Activated naive CD8-positive, alpha-beta T cell treated with anti-CD3 and anti-CD28 coated beads for 36 hours (primary cell): ENCODE measurements at places on chromosomes 5 and 9. TPM values are rescaled to one million over a fixed set of nuclear protein-coding genes. Genes with fewer than 3 reads are reported as not detected.

DNA sequence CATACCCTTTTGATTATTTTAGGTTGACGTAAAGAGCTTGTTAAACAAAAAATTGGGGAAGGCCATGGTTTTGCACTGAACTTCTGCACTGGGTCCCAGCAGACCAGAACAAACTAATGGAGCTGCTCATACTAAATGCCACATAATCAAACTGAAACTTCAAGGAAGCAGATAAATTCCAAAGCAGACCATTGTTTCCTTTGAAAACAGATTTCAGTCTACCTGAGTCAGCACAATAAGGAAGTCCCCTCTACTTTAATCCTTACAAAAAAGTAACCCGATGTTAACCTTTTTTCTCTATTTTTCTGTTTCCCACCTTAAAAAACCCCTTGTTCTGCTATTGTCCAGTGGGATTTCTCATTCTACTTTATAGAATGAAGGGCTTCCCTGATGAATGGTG is 39.2 kb downstream of the WDR36 start:
- no peak for DNase-seq

DNA sequence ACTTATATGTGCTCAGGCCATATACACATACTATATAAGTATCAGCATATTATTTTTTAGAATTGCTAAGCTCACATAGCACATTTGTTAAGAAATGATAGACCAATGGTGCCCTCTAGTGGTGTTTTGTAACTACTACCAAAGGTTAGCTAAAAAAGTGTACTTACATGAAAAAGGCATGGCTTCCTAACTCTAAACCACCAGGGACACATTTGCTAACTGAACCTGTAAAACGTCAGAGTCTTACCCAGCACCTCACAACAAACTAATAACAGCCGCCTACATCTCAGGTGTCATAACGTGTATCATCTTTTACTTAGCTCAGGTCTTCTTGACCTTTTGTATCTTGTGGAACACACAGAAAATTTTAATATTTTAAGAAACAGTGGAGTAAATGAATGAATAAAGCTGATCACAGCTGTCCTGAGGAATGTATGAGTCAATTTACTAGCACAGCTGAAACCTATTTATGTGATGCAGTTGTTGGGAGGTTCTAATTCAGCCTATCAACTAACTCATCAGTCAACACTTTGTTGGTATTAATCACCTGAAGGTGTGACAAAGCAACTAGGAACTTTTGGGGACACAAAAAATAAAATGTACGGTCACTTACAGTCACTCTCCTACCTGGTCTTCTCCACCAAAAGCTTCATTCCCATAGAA is 72.9 kb downstream of the BAAT start:
- peak; percentile 3 for DNase-seq

- DNase-seq: no peak
These were observed 4.1 kb downstream of the CDK7 start for GRCh38 chr5:69238760-69239251.

DNA sequence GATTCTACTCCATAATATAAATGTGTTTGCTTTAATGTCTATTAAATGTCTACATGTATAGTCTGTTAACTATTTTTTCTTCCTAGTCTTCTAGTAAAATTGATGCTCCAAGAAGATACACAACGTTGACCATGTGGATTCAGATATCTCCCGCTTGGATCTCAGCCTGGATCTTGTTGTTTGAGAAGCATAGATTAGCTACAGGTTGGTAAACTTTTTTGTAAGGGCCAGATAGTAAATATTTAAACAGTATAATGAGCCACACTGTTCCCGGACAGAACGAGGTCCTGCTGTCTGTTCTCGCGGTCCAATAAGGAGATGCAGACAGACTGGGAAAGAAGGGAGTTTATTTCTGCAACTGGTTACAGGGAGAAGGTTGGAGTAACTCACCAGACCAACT is 86.2 kb upstream of the IL12B start:
- no peak for DNase-seq

- no peak for DNase-seq
These were observed at the start of gene FOXI1 for GRCh38 chr5:170105642-170106611. TSS of gene FOXI1 (plus strand) at chr5:170105897. CDS start at chr5:170105958, 61 bp downstream.

DNA sequence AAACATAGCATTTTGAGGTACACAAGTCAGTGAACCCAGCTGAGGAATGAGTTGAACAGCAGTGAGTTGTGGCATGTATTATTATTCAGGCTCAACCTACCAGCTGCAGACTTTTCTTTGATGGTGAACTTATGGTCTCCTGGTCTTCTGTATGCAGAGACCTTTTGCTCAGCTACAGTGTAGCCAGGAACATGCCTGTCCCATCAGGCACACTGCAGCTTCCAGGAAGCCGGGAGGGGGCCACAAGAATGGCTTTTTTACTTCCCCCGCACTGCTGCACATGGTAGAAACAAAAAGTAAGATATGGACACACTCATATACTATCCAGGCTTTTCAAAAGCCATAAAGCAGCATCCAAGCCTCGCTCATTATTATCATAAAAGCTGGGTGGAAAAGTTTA is 65.3 kb upstream of the PLPP1 start:
- no peak for DNase-seq

GRCh38 chr9:16575986-16576245 is 294.6 kb downstream of the BNC2 start:
- no peak for DNase-seq

GRCh38 chr5:8383616-8384015 is 514.7 kb downstream of the MTRR start:
- DNase-seq: no peak

GRCh38 chr5:151146061-151146460 is 11.5 kb downstream of the ANXA6 start:
- DNase-seq: no peak

- no peak for DNase-seq
These were observed 480.9 kb downstream of the MTRR start for GRCh38 chr5:8349855-8350254.

- no peak for DNase-seq
These were observed 81.9 kb downstream of the APBA1 start for GRCh38 chr9:69590266-69590665.

DNA sequence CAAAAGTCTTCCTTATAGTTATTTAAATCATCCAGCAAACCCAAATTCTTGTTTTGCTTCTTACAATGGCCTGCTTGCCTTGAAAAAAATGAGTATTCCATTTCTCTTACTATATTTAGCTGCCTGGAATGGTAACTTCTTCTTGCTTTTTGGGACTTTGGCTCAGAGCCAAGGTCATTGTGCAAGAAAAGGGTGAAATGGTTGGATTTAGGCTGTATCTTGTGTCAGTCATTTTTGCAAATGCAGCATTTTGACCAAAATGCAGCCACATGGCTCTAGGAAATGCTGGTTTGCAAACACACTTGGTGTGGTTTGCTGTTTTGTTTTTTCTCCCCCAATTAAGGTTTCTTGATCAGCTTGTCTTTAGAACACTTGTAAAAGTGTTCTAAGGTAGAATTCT is 133.3 kb upstream of the ELL2 start:
- no peak for DNase-seq

PCDHB10 gene
- not detected for total RNA-seq

GARIN3 gene
- 0.46 TPM for total RNA-seq

FIBCD1 gene
- total RNA-seq: not detected

C1QTNF2 gene
- not detected for total RNA-seq

TAL2 gene
- total RNA-seq: not detected

POU5F2 gene
- total RNA-seq: 0.22 TPM

NR5A1 gene
- not detected for total RNA-seq

RLN2 gene
- total RNA-seq: 5.1 TPM

CMYA5 gene
- 0.16 TPM for total RNA-seq
